ENCODE measurements at places on chromosomes 2 and 18.

- no peak for DNase-seq
Observed at GRCh38 chr2:128640166-128640844, 321.6 kb upstream of the HS6ST1 start.

DNA sequence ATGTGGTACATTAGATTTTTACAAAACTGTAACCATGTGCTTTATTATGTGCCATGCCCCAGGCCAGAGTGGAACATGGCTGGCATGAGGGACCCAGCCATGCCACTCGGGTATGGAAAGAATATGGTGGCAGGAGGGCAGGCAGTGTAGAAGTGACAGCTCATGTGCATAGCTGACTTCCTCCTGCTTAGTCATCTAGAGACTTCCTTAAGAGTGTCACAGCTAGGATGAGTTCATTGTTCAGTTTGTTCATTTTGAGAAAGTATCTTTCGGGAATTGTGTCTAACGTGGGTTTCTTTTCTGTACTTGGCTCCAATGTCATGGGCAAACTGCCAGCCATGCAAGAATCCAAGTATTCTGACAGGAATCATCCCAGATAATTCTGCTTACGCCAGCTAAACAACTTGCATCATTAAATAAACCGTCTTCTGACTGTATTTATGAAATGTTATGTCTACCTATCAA is 94.3 kb upstream of the ITGB6 start:
- no peak for DNase-seq

GRCh38 chr2:192735447-192735846 is 540.7 kb upstream of the TMEFF2 start:
- DNase-seq: no peak

- no peak for DNase-seq
Observed at GRCh38 chr18:79497638-79498081, 101.9 kb downstream of the NFATC1 start.

DNA sequence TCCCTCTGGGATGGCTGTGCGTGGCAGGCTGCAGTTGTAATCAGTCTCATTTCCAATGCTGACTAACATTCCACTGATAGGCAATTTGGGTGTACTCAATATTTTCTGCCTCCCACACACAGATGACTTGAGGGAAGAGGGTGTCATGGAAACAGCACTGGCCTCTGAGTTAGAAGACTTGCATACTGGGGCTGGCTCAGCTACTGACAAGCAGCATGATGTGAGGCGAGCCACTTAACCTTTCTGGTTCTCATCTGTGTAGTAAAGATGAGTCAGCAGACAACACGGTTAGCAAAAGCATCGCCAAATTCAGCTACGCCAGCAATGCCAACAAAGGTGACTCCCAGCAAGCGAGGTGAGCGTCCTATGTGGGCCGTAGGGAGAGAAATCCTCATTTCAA is 73.5 kb downstream of the COLEC12 start:
- DNase-seq: no peak

DNA sequence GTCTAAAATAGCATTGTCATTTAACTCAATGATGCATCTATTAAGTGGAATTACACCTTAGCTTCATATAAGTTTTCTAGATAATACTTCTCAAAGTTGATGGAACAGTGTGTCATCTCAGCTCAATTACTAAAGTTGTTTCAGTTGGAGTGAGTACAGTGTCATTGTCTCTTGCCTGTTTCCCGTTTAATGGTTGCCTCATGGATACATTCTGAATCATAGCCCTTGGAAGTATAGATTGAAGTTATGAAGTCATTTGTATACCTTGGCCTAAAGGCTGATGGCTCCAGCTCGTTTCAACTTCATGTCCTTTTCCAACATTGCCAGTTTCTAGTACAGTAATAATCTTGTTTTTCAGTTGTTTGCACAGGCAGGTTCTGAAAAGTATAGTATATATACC is 130.5 kb upstream of the NOSTRIN start:
- no peak for DNase-seq

GRCh38 chr2:74632209-74632938 is 15.8 kb downstream of the M1AP start:
- no peak for DNase-seq

- no peak for DNase-seq
Observed at GRCh38 chr2:37616677-37617005, 54.8 kb downstream of the CDC42EP3 start.

- no peak for DNase-seq
Observed at GRCh38 chr2:121754851-121755236, 607 bp upstream of the TSN start.

DNA sequence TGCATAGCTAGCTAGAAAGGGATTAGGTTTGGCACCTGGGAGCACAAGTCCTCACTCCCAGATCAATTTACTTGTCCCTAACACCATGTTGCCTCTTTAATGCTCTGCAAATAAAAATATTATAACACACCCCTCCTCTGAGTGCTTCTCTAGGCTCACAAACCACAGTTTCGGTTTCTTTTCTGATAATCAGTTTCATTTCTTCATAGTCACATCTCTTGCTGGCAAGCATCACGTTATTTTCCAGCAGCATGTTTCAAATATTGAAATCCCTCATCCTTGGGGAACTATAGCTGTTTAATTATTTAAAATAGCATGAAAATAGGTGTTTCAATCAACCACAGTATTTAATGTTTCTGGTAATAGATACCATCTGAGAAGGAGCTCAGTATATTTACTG is 13.9 kb upstream of the SMCHD1 start:
- peak; percentile 62 for DNase-seq

DNA sequence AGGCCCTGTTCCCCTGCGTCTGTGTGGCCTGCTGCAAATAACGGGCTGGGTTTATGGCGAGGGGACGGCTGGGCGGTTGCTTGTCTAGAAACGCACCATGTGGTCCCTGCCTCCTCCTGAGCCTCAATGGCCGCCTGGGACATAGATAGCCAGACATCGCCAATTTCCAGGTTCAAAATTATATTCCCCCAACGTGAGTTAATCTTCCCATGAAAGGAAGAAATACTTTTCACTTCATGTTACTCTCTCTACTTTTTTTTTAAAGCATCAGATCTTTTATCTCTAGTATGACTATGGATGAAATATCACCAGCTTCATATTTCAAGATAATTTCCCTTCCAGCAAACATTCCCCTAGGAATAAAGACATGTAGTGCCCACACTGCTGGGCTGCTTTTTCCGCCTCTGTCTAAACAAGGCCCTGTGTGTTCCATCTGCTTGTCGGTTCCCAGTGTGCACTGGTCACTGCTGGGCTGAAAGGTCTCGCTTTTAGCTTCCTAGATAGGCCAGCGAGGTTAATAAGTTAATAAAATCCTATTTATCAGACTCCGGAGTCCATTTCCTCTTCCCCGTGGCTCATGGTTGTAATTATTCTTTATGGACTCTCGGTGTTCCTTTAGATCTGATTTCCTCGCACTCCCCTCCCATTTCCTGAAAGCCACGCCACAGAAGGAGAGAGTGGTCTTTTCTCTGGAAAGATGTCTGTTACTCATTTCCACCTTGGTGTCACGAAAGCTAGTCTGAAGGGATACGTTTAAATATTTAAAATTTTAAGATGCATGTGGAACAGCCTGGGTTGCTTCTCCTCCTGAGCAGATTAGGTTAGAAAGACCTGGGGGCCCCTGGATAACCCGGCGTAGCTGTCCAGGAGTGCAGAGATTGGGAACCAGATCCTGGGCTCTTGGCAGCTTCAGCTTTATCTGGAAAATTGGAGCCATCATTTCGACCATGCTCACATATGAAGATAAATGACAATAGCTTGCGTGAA is 196.6 kb upstream of the COPS8 start:
- DNase-seq: no peak

GRCh38 chr18:12014521-12015415 is 33.5 kb downstream of the IMPA2 start:
- no peak for DNase-seq

DNA sequence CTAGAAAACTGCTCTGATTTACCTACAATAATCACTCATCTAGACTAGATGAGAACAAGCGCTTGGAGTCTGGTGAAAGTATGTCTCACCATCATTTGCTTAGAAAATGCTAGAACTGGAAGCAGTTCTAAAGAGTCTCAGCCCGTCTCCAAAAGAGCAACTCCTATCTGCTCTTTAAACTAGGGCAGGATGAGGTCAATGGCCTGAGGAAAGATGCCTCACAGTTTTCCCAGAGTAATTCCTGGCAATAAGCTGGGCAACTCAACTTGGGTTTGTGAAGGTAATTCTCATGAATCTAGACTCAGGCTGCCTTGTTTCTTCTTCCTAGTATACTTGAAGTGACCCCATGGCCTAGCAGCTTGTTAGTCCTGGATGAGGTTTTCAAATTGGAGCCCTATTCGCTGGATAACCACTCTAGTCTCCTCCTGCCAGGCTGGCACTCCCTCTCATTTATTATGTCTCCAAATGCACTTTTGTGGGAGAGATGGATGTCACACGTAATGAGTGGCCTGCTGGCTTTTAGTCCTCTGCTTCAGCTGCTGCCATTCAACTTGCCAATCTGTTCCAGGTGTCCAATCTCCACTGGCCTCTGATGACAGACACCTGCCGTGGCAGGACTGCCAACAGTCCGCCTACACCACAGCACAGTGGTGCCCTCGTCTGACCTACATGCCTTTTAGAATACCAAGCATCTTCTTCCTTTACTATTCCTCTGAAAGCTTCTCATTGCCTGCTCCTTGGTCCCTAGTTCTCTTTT is 80.9 kb downstream of the CABYR start:
- DNase-seq: no peak

- no peak for DNase-seq
Observed at GRCh38 chr2:160884056-160884455, 276.2 kb upstream of the TANK start.

GRCh38 chr2:153461453-153461852 is 17.1 kb downstream of the RPRM start:
- DNase-seq: no peak

- DNase-seq: no peak
Observed at GRCh38 chr2:140627136-140627535, 1503.7 kb downstream of the LRP1B start.

DNA sequence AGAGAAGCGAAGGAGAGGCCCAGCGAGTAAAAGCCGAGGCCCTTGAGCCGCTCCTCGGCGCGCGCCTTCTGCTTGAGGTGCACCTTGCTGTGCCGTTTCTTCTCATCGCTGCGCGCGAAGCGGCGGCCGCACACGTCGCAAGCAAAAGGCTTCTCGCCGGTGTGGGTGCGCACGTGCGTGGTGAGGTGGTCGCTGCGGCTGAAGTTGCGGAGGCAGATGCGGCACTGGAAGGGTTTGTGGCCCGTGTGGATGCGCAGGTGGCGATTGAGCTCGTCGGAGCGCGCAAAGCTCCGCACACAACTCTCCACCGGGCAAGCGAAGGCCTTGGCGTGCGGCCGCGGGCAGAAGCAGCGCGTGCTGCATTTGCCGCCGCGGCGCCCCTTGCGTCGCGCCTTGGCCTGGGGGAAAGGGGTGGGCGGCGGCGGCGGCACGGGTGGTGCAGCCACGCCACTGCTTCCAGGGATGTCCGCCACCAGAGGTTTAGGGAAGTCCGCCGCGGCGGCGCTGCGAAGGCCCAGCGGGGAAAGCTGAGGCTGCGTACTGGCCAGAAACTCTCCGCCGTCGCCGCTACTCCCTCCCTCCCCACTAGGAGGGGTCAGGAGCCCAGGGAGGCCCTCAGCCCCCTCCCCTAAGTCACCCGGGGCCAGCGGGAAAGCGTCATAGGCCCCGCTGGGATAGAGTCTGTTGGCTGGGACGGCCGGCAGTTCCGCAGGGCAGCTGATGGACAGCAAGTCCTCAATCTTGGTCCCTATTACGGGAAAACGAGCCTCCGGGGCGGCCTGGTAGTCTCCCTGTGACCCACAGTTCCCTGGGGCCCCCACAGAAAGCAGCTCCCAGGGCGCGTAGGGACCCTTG is 1.7 kb downstream of the EGR4 start:
- DNase-seq: no peak

GRCh38 chr18:57833441-57834101 is 30.5 kb upstream of the ATP8B1 start:
- no peak for DNase-seq

GRCh38 chr2:36731941-36732672 is 35.6 kb downstream of the VIT start:
- DNase-seq: no peak

DNA sequence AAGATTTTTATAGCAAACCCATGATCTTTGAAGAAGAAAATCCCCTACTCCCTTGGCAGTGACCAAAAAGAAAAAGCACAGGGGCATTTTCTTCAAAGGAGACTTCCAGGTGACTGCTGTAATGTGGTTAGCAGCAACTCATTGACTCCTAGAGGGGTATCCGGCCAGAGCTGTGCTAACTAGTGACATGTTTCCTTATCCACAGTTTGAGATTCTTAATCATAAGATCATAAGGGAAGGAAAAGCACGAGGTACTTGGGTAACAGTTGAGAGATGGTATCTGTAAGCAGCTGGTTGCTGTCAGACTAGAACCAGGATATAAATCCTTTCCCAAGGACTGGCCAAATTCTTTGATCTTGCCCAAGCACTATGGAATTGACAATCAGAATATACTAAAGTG is 124.7 kb downstream of the MREG start:
- no peak for DNase-seq

- peak; percentile 46 for DNase-seq
Observed at GRCh38 chr18:79395761-79396404, at the start of gene NFATC1. Gene NFATC1, plus strand, starts transcription at chr18:79395930. Its CDS starts 295 bp downstream, at chr18:79396225.

DNA sequence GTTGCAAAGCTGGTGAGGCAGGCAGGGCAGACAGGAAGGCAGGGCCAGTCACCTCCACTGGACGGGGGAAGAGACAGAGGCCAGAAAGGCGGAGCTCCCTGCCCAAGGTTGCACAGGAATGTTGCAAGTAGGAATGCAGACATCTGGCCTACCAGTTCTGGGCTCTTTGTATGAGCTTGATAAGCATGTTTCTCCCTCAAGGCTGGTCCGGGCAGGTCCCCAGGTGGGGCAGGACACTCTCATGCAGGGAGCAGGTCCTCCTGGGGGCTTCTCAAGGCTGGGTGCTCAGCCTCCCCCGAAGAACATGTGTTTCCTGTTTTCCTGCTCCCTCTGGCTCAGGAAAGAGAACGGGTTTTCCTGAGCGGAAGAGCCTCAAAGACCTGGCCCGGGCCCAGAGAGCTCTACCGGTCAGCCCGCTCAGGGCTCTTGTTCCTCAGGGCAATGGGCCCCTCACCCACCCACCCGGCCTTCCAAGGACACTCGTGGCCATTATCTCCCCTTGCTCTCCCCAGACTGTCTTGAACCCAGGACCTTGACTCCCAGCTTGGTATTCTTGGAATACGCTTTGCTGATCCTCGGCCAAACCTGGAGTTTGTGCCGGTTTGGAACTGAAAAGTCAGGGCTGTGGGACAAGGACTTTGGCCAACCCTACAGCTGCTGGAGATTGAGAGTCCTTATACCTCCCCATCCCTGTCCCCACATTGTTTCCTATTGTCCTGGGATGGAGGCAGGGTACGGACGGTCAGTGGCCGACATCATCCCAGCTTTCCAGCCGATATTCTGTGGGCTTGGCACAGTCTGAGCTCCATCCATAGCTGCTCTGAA is 87.7 kb upstream of the HAAO start:
- DNase-seq: no peak

GRCh38 chr2:177314194-177314593 is 49.7 kb upstream of the NFE2L2 start:
- DNase-seq: no peak

- no peak for DNase-seq
Observed at GRCh38 chr2:157726946-157727345, 98.3 kb upstream of the ACVR1C start.
